EH (cell line): ENCODE measurements at places on chromosomes 16 and 17.

GRCh38 chr16:229731-230281, 557 bp upstream of the LUC7L start:
- no peak for DNase-seq

GRCh38 chr16:67030221-67030962, 1.4 kb downstream of the CBFB start:
- no peak for DNase-seq

- no peak for DNase-seq
These were observed 109.3 kb downstream of the IRX3 start for GRCh38 chr16:54177052-54177861.

- peak; percentile 7 for DNase-seq
These were observed 2.1 kb downstream of the MYO18A start for GRCh38 chr17:29177871-29178749.

- DNase-seq: peak; percentile 83
These were observed 15.4 kb downstream of the FLYWCH1 start for GRCh38 chr16:2927010-2927646.

DNA sequence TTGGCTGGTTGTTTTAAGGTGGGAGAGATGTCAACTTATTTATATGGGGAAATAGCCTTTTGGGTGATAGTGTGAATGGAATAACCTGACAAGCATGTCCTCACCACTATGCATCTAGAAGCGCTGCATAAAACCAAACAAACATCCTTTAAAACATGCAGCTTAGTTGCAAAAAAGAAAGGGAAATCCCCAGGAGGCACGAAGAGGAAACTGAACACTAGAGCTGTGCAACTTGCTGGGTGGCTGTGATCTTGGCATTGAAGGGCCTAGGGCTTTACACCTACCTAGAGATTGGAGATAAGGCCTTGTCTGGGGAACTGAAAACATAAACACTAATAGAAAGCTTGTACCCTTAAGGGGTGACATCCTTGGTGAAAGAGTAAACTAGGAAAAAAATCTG, 7.3 kb downstream of the C16orf54 start:
- DNase-seq: no peak

DNA sequence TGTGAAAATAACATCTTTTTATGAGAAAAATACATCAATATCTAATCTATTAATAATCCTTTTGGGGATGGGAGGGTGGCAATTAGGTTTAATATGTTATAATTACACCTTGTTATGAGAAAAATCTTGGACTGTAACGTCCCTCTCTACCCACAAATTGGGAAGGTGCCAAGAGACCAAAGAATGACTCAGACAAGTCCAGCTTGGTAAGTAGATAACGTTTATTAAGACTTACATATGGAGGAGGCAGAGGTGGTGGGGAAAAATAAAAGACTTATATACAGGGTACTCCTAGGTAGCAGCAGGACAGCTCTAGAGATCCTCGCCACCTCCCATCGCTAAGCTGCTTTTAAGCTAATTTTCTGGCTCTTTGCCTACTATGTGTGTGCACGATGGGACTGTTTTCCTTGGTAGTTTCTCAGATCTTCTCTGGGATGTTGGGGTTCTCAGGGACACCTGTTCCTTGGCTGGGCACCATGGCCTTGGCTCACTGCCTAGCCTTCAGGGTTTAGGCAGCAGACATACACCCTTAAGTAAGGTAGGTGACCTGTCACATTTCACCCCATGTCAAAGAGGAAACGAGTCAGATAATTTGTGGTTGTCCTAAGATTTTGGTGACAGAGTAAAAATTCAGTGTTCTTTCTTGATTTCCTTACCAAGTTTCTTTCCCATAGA, 31.5 kb downstream of the RBL2 start:
- peak; percentile 68 for DNase-seq
